Activated naive CD8-positive, alpha-beta T cell treated with anti-CD3 and anti-CD28 coated beads, Interleukin-2, amount 50 U/mL, for 24 hours (primary cell): ENCODE measurements at places on chromosomes 13 and 19.
A peak's percentile ranks its signal among the peaks of the same experiment; 100 is the strongest.

GRCh38 chr13:31818236-31818635, 78.9 kb downstream of the RXFP2 start:
- H3K27ac ChIP-seq: no peak overlapping the region
- H3K4me1 ChIP-seq: no peaks in the 10 kb centered on the region
- H3K4me3 ChIP-seq: no peak overlapping the region
- no peak for DNase-seq
- H3K36me3 ChIP-seq: peaks cover 4% of the 10 kb centered on the region

GRCh38 chr19:56217039-56217949, 15.2 kb downstream of the ZSCAN5C start:
- DNase-seq: no peak
- peaks cover 2% of the 10 kb centered on the region for H3K36me3 ChIP-seq
- H3K4me1 ChIP-seq: peaks cover 2% of the 10 kb centered on the region
- H3K27ac ChIP-seq: no peak overlapping the region
- H3K27me3 ChIP-seq: peaks cover 32% of the 10 kb centered on the region

DNA sequence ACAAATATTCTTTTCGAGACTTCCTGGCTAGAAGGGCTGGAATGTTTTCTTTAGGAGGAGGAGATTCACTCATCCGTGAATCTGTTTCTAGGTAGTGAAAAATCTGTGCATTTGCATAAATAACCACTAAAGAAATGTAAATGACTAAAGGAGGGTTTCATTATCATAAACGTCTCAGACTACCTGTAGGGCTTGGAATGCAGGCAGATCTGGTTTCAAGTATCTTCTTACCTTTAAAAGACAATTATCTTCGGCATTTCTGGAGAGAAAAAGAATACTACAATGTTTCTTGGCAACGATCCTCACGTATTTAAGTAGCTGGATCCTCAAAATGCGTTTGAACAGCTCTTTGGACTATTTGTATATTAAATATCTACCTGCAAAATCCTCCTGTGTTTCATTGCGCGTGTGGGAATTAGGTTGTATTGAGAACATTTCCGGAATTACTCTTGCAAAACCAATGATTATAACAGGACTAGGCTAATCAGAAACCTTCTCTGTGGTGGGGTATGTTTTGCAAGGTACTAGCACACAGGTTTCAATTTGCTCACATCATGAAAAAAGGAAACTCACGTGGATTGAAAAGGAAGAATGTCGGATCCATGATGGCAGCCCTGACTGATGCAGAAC, 291.1 kb upstream of the ARGLU1 start:
- no peak overlapping the region for H3K4me3 ChIP-seq
- no peaks in the 10 kb centered on the region for H3K4me1 ChIP-seq
- no peaks in the 10 kb centered on the region for H3K27me3 ChIP-seq
- no peaks in the 10 kb centered on the region for H3K36me3 ChIP-seq
- no peak overlapping the region for H3K27ac ChIP-seq

GRCh38 chr19:17020385-17020784, 6.2 kb downstream of the CPAMD8 start:
- H3K4me1 ChIP-seq: no peaks in the 10 kb centered on the region
- H3K36me3 ChIP-seq: peaks cover 4% of the 10 kb centered on the region
- no peak overlapping the region for H3K27ac ChIP-seq
- no peaks in the 10 kb centered on the region for H3K27me3 ChIP-seq
- DNase-seq: no peak

DNA sequence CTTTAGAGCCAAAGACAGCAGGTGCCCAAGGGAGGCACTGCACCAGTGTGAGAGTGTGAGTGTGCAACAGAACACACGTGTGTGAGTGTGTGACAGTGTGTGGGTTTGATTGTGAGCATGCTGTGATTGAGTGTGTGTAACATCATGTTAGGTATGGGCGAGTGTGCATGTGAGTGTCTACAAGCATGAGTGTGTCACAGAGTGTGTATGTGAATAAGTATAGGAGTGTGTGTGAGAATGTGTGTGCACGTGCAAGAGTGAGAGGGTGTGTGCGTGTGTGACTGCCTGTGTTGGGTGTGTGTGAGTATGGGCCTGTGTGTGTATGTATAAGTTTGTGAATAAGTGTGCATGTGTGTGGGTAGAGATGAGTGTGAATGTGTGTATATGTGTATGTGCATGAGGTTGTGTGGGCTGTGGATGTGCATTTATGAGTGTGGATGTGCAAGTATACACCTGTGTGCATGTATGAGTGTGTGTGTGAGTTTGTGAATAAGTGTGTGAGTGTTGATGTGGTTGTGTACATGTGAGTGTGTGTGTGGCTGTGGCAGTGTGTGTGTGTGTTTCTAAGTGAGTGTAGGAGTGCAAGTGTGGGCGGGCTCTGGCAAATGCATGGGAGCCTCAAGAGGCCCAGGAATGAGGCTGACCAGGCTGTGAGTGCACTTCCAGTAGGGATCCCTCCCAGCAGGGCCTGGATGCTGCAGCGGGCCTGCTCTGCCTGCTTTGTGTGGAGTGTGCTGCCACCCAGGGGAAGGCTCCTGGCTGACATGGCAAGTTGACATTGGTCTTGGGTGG, 198.4 kb downstream of the COL4A1 start:
- H3K4me3 ChIP-seq: no peak overlapping the region
- H3K36me3 ChIP-seq: no peaks in the 10 kb centered on the region
- no peak overlapping the region for H3K27ac ChIP-seq

DNA sequence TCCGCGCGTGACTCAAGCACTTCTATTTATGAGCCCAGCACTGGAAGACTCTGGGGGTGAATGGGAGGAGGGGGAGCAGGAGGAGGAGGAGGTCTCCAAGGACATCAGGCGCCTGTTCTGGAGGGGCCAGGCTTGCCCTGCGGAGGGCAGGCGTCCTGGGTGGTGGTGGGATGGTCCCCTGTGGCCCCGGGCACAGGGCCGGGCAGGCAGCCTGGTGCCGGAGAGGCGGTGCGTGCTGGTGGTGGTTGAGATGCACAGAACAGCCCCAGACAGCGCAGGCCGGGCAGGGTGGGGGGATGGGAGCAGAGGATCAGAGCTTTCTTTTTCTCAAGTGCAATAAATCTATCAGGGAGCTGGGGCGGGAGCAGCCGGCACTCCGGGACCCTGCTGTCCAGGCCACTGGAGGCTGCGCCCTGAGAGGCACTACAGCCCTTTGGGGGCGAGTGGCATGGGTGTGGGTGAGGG, 14.0 kb downstream of the NKPD1 start:
- DNase-seq: no peak
- no peak overlapping the region for H3K4me3 ChIP-seq
- H3K36me3 ChIP-seq: no peaks in the 10 kb centered on the region
- peaks cover 4% of the 10 kb centered on the region for H3K27me3 ChIP-seq

- H3K27me3 ChIP-seq: no peaks in the 10 kb centered on the region
- H3K4me1 ChIP-seq: peaks cover 3% of the 10 kb centered on the region
- H3K27ac ChIP-seq: no peak overlapping the region
- no peak for DNase-seq
Observed at GRCh38 chr13:74169676-74170075, 35.5 kb upstream of the KLF12 start.

GRCh38 chr13:76917095-76917494, 30.9 kb upstream of the KCTD12 start:
- DNase-seq: no peak
- no peaks in the 10 kb centered on the region for H3K36me3 ChIP-seq
- H3K4me1 ChIP-seq: no peaks in the 10 kb centered on the region
- H3K27me3 ChIP-seq: peaks cover 7% of the 10 kb centered on the region

DNA sequence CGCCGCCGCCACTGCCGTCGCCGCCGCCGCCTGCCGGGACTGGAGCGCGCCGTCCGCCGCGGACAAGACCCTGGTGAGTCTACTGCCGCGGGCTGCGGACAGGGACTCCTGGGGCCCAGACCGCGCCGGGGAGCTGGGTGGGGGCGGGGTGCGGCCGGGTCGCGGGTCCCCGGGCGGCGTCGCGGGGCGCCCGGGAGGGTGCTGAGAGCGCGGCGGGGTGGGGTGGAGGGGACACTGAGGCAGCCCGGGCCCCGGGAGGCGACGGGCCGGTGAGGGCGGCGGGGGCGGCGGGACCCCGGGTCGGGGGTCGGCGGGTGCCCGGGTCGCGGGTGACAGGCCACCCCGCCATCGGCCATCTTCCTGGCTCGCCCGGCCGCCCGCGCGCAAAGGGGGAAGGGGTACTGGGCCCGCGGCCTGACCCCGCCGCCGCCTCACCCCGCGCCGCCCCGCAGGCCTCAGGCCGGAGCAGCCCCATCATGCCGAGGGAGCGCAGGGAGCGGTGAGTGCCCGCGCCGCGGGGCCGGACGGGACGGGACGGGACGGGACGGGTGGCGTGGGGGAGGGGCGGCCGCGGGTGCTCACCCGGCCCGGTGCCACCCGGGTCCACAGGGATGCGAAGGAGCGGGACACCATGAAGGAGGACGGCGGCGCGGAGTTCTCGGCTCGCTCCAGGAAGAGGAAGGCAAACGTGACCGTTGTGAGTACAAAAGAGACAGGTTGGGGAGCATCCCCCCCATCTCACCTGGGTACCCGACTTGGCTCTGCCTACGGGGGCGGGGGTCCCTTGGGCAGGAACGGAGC, 489 bp downstream of the CCNE1 start:
- no peak overlapping the region for H3K27ac ChIP-seq
- H3K36me3 ChIP-seq: peaks cover 13% of the 10 kb centered on the region
- peak; percentile 25 for DNase-seq
- peak overlapping the region; percentile 81 for H3K4me3 ChIP-seq
- H3K4me1 ChIP-seq: peaks cover 15% of the 10 kb centered on the region
- H3K27me3 ChIP-seq: no peaks in the 10 kb centered on the region

DNA sequence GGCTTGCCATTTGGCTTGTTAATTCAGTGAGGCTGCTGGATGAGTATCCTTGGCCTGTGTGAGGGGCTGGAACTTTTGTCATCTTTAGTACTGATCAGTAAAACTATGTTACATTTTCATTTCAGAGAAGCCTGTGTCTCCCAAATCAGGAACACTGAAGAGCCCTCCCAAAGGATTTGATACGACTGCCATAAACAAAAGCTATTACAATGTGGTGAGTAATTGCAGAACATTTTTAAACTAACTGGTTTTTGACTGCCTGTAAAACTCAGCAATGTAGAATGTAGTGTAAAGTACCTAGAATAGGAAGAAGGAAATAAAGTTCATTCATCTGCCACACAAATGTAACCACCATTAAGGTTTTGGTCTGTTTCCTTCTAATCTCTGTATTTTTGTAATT, 87.4 kb upstream of the TEX29 start:
- no peak overlapping the region for H3K27ac ChIP-seq
- H3K27me3 ChIP-seq: no peaks in the 10 kb centered on the region
- no peak for DNase-seq
- H3K4me3 ChIP-seq: no peak overlapping the region

DNA sequence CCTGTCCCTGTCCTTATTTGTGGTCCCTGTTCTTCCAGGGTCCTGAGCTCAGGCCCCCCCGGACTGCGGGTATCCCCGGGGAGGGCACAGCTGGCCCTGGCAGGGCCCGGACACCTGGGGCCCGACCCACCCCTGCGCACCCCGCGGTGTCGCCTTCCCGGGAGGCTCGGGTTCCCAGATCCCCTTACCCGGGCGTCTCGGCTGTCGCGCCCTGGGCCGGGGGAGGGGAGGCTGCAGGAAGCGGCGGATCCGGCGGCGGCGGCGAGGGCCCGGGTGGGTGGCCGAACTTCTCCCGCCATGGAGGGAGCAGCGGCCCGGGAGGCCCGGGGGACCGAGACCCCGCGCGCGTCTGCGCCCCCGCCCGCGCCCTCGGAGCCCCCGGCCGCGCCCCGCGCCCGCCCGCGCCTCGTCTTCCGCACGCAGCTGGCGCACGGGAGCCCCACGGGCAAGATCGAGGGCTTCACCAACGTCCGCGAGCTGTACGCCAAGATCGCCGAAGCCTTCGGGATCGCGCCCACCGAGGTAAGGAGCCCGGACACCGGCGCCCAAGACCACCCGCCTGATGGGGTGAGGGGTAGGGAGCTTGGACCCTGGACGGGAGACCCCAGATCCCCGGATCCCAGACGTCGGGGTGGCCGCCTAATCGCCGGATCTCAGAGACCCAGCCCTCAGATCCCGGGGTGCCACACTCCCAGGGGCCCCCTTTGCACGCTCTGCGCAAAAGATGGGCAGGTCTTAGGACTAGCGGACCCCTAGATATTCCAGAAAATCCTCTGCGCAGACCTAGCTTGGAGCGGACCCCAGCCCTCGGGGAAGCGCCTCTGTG, at the start of gene GIPC3:
GIPC3 (plus strand) TSS at position 178 of the 826 bp plus-strand sequence; CDS start at position 298, 120 bp downstream.
- no peaks in the 10 kb centered on the region for H3K27me3 ChIP-seq
- no peak within 1 kb of the TSS for H3K27ac ChIP-seq
- no peak within 1 kb of the TSS for H3K4me3 ChIP-seq
- DNase-seq: no peak

- peaks cover 16% of the 10 kb centered on the region for H3K4me1 ChIP-seq
- H3K27ac ChIP-seq: no peak overlapping the region
- no peaks in the 10 kb centered on the region for H3K36me3 ChIP-seq
Observed at GRCh38 chr13:112755331-112755730, 65.5 kb downstream of the ATP11A start.

GRCh38 chr13:83183439-83184149, 698.7 kb downstream of the SLITRK1 start:
- no peak overlapping the region for H3K27ac ChIP-seq
- H3K4me3 ChIP-seq: no peak overlapping the region
- no peak for DNase-seq

- H3K36me3 ChIP-seq: peaks cover 1% of the 10 kb centered on the region
- no peak for DNase-seq
- H3K27ac ChIP-seq: no peak overlapping the region
- H3K4me3 ChIP-seq: no peak overlapping the region
- H3K4me1 ChIP-seq: peaks cover 2% of the 10 kb centered on the region
- peaks cover 42% of the 10 kb centered on the region for H3K27me3 ChIP-seq
Observed at GRCh38 chr19:51766461-51766860, 5.5 kb downstream of the FPR2 start.

GRCh38 chr13:45184693-45185092, 16.2 kb downstream of the KCTD4 start:
- peaks cover 27% of the 10 kb centered on the region for H3K36me3 ChIP-seq
- no peak for DNase-seq
- H3K27me3 ChIP-seq: no peaks in the 10 kb centered on the region
- peaks cover 20% of the 10 kb centered on the region for H3K4me1 ChIP-seq
- no peak overlapping the region for H3K4me3 ChIP-seq

DNA sequence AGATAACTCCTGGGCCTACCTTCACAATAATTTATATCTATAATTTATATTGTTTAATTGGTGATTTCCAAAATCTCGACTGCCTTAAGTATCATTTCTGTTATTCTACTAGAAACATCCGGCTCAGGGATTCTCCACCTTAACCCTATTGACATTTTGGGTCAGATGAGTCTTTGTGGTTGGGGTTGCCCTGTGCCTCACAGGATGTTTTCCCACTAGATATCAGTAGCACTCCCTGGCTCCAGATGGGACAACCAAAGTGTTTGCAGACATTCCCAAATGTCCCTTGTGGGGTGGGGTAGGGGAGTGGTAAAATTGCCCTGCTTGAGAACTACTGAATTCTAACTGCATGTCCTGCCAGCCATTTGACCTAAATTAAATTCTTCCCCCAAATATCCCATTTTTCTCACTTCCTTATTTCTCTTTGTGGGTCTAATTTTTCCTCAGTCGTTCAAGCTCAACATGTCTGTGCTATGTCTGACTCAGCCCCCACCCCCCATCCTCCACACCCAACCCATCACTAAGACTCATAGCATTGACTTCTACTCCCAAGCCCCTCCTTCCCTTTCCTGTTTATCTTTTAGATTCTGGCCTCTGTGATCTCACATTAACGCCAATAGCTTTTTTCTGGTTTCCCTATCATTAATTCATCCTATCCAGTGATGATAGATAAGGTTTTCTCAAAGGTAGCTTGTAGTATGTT, 545.1 kb downstream of the EFNB2 start:
- H3K27me3 ChIP-seq: no peaks in the 10 kb centered on the region
- H3K36me3 ChIP-seq: no peaks in the 10 kb centered on the region
- no peaks in the 10 kb centered on the region for H3K4me1 ChIP-seq
- DNase-seq: no peak
- H3K4me3 ChIP-seq: no peak overlapping the region
